ENCODE measurements at places on chromosomes 2 and 18.

GRCh38 chr2:47214990-47215389 lies 59.9 kb upstream of the STPG4 start:
- DNase-seq: no peak

DNA sequence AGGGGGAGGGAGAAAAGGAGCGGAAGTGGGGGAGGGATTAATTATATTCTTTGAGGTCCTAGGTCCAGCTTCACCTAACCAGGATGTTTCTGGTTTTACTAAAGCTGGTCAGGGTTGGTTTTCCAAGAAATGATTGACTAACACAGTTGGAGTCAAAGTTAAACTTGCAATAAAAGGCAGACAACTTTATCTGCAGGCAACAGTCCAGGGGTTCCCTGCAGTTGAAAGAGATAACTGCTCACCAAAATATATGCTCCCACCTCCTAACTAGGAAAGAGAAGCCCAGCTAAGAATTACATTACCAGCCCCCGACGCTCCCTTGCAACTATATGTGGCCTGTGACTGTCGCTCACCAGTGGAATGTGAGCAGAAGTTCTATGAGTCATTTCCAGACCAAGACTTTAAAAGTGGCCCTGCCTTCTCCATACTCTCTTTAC lies 140.0 kb upstream of the PKDCC start:
- no peak for DNase-seq

GRCh38 chr2:48767330-48767729 lies 11.8 kb upstream of the LHCGR start:
- DNase-seq: no peak

GRCh38 chr2:9897846-9898245 lies 53.6 kb upstream of the GRHL1 start:
- no peak for DNase-seq

DNA sequence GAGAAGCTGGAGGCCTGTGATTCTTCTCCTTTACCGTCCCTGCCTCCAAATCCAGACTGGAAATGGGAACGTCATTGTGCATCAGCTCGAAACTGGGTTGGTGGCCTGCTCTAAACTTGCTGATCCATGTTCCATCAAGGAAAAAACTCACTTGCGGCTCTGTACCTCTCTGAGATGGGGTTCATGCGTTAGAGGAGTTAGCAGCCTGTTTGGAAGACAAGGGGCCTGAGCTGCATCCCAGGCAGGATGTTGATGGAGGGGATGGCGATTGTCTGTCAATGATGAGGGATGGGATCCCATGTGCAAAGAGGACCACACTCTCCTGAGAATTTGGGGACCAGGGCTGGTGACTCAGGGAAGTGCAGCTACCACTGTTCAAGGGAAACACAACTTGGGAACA lies 26.0 kb downstream of the TWIST2 start:
- DNase-seq: no peak

DNA sequence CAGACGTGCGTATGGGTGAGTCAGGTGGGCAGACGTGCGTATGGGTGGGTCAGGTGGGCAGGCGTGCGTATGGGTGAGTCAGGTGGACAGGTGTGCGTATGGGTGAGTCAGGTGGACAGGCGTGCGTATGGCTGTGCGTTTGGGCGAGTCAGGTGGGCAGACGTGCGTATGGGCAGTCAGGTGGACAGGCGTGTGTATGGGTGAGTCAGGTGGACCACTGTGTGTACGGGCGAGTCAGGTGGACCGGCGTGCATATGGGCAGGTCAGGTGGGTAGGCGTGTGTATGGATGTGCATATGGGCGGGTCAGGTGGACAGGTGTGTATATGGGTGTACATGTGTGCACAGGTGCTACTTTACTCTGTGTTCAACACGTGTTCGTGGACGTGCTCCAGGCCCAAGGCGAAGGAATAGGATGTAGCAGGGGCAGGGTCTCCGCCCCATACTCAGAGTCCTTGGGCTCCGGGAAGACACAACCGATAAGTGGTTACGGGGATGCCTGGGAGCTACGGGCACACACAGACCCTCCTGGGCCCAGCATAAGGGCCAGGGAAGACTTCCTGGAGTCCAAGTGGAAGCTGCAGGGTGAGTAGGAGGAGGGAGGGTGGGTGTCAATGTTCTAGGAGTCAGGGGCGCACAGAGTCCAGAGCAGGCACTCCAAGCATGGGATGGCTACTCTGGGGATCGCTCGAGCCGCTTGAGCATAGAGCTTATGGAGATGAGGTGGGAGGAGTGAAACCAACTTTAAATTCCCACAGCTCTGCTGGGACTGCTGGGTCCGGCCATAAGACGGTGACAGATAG lies 27.1 kb upstream of the KLF11 start:
- DNase-seq: no peak

DNA sequence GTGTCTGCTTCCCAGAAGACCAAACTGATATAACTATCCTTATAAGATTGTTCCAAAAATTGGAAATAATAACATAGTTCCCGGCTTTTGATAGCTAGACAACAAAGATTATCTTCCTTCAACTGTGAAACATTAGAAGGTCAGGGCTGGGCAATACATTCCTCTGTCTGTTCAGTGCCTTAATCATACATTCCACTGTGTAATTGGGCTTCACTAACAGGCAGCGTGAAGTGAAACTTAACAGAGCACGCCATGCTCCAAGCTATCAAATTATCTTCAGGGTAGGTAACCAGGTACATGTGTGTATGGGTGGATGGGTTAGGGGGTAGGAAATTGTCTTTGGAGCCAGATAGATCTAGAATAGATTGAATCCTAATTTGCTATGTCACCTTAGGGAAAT lies 23.5 kb upstream of the ARL5A start:
- DNase-seq: no peak

DNA sequence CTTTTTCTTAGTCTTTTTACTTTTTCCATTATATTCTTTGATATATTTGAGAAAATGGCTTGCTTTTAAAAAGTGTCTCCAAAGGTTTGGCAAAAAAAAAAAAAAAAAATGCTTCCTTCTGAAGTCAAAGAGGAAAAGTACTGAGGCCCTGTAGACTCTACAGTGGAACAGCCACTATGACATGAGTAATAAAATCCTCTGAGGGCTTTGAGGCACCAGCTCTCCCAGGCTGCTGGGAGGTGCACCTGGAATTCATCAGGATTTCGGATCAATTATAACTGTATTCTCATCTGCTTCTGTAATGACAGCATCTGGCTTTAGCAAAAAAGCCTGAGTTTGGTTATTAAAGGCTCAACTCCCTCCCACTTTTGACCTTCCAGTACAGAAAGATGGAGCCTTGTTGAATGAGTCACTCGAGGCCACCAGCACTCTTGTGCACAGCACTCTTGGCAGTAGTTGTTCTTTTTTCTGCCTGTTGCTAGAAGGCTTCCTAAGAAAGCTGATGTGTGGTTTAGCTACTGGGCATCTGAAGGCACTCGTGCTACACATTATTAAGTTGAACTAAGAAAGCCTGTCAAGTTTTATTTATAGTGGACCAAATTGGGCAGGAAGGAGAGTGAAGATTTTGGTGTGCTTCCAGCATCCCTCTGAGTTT lies 131.3 kb downstream of the PRPF40A start:
- DNase-seq: no peak

GRCh38 chr2:120910956-120911951 lies 175.6 kb downstream of the GLI2 start:
- peak; percentile 31 for DNase-seq

GRCh38 chr2:238997684-238998083 lies 149.8 kb downstream of the TWIST2 start:
- DNase-seq: no peak

GRCh38 chr2:213018340-213018901 lies 133.0 kb downstream of the IKZF2 start:
- DNase-seq: no peak

- no peak for DNase-seq
Measured at GRCh38 chr18:50651334-50651733, 91.4 kb downstream of the MAPK4 start.

DNA sequence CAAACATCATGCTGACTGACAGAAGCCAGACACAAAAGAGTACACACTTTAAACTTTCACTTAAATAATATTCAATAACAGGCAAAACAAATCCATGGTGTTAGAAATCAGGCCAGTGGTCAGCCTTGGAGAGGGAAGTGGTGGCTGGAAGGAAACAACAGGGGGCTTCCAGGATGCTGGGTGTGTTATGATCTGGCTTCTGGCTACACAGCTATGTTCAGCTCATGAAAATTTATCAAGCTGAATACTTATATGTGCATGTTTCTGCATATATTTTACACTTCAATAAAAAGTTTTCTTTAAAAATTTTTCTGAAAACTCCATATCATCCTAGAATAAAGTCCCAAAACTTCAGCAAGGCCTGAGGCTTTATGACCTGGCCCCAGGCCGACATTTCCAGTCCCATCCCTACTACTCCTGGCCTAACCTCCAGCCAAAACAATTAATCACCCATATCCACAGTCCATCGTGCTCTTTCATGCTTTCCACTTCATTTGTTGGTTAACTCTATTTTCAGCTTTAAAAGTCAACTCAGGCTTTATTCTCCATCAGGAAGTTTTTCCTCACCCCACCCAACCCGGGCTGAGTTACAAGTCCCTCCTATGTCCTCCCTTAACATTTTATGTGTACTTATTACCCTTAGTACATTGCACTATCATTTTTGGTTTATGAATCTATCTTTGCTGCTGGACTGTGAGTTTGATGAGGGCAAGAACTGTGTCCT lies 27.9 kb upstream of the SPTBN1 start:
- no peak for DNase-seq

- peak; percentile 55 for DNase-seq
Measured at GRCh38 chr2:197707316-197708213, 2.4 kb downstream of the MARS2 start.

GRCh38 chr2:95310216-95310615 lies 13.1 kb downstream of the KCNIP3 start:
- DNase-seq: no peak

DNA sequence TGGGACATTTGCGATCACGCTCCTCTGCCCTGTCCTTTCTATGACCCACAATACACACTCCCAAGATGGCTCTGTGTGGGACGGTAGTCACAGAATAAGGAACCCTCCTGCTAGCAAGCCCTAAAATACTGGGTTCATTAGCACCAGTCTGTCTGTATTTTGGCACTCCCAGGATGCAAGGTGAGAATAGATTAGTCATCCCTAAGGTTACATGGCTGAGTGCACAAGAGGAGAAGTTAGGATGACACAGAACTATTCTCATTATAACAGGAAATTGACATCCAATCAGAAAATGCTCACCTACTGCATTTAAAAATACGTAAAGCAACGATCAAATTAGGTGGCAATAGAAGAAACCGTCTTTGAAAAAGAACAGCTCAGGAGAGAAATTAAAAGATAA lies 590.2 kb downstream of the EPHA4 start:
- DNase-seq: peak; percentile 5

- DNase-seq: no peak
Measured at GRCh38 chr2:65491381-65491905, 59.0 kb upstream of the SPRED2 start.

DNA sequence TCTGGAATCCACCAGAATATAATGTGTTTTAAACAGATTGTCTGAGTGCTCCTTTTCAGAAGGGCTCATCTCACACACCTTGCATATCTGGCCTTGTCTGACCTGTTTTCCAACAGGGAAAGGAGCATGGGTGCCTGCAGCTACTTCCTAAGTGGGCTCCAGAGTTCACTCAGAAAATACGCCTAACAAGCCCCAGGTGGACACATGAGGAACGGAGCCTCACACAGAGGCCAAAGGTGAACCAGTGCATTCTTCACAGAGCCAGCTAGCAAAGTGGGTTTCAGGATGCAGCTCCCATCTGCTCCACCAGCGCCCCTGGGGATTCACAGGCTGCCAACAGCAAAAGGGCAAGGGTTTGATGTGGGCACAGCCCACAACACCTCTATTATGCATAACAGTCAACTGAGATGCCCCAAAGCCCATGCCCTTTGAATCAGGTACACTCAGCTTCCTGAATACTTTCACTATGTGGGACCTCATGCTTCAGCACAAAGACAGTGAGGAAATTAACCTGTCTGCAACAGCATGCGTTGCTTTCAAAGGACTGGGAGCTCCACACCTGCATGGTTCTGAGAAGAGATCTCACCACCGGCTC lies 86.6 kb downstream of the CCBE1 start:
- no peak for DNase-seq

GRCh38 chr2:180125245-180125962 lies 118.3 kb upstream of the CWC22 start:
- DNase-seq: peak; percentile 67

DNA sequence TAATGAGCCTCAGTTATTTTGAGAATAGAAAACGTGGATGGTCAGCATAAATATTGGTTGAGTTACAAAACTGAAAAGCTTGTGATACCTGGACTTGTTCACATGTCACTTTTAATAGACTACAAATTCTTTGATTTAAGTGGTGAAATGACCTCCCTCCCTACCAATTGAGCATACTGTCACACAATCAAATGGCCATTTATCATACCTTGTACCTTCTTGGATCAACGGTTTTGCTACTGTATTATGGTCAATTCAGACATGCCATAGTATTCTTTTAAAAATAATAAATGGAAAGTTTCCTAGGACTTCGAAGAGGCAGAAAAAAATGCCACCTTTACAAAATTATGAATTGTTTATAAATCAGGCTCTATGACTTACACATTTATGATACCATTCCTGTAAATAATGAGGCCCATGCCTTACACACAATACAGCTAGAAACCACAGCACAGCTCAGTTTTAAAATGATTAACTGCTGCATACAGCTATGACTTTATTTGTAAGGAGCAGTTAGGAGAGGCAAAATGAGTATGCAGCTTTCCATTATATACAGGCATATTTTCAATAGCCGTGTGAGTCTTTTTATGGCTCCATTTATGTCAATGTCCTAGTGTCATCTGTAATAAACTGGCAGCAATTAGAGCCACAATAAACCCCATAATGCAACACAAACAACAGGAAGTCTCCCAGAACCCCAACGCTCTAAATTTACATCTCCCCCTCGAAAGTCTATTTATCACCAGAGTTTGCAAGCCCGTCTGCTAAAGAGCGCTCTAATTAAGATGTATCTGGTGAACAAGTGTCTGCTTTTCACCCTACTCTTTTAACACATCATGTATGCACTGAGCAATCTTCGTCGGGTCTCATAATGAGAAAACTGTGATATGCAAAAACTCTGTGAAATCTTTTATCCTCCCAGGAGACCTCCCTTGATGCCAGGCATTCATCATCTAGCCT lies 176.1 kb downstream of the ZNF521 start:
- no peak for DNase-seq

GRCh38 chr18:48066225-48066652 lies 135.8 kb upstream of the SMAD2 start:
- no peak for DNase-seq

DNA sequence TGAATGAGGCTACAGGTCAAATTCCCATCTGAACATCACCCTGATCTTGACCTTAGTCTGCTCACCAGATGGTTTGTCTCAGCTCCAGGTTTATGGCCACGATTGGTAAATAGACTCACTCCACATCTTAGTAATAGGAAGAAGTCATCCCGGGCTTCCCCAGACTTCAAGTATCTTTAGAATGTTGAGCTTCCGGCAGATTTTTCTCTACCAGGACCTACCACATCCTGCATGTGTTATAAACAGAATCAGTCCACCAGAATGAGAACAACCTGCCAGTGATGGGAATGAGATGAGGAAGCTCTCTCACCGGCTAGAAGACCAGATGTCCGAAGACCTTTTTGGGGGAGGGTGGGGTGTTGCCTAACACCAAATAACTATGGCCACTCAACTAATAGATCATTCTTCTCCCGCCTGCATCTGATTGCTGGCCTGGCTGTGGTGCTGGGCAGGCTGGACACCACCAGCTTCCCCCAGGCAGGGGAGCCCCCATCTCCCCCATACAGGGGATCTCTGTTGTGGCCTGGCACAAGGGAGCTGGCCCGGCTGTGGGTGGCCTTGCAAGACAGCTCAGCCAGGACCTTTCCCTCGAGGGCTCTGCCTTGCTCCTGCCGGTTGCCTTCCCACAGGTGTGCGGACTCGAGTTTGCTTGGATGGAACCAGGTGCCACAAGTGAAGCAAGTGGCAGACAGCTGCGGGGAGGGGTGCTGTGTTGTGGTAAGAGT lies 88.5 kb downstream of the SH3RF3 start:
- DNase-seq: no peak

All from RWPE1 (cell line).